ENCODE measurements at places on chromosomes 3 and 15.

GRCh38 chr3:113374078-113374477 lies 67.2 kb downstream of the CFAP44 start:
- DNase-seq: no peak

GRCh38 chr15:42375941-42376340 lies 16.6 kb downstream of the CAPN3 start:
- no peak for DNase-seq

- DNase-seq: no peak
Observed at GRCh38 chr15:92634671-92635201, 20.8 kb downstream of the FAM174B start.

DNA sequence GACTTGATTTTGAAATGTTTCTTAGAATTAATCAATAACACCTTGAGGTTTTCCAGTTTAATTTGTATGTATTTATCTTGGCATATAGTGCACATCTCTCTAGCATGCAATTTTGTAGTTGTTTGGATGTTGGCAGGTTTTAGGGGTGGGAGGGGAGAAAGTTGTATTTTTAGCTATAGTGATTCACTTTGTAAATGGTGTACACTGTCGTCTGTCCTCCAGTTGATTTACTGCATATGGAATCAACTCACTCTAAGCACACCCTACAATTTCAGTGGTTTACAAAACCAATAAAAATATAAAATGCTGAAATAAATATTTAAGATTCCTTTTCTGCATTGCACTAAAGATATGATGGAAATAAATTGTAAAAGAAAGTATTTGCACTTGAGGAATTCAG lies 199.1 kb downstream of the CDIN1 start:
- DNase-seq: no peak

DNA sequence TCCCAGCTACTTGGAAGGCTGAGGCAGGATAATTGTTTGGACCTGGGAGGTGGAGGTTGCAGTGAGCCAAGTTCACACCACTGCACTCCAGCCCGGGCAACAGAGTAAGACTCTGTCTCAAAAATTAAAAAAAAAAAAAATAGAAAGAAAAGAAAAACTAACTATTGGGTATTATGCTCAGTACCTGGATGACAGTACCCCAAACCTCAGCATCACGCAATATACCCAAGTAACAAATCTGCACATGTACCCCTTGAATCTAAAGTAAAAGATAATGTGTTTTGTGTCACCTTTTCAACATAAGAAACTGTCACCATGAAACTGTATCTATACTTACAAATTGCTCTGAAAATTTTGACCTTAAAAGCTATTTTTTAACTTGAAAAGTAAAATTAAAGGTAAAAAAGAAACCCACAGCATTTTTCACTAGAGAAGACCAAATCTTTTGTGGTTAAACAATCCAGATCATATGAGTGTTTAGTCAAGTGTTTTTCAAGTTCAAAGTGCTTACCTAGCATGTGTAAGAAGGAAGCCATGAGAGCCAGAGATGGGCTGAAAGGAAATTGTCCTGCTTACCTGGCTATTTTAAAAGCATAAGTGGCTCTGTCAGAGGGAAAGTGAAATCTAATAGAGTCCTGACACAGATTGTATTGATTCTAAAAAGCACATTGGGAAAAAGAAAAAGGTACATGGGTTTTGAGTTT lies 50.5 kb downstream of the MYO1E start:
- DNase-seq: no peak

DNA sequence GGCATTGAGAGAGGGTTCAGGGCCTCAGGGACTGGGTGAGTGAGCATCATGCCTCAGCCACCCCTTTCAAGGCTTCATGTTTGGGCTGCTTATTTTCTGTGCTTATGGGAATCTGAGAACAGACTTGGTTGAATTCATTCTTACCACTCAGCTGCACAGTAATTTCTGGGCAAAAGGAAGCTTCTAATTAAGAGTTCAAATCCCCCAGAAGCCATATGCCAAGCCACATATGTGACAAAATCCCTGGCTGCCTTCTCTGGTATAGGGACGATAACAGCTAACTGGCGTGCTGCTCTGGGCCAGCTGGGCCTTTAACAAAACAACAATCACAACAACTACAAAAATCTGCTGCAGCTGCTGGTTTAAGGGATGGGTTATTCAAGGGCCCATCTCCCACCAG lies 181.0 kb upstream of the ANKRD28 start:
- no peak for DNase-seq

GRCh38 chr3:94524102-94524919 lies 461.4 kb downstream of the NSUN3 start:
- no peak for DNase-seq

- DNase-seq: no peak
Observed at GRCh38 chr15:76776480-76776879, 128.7 kb downstream of the SCAPER start.

DNA sequence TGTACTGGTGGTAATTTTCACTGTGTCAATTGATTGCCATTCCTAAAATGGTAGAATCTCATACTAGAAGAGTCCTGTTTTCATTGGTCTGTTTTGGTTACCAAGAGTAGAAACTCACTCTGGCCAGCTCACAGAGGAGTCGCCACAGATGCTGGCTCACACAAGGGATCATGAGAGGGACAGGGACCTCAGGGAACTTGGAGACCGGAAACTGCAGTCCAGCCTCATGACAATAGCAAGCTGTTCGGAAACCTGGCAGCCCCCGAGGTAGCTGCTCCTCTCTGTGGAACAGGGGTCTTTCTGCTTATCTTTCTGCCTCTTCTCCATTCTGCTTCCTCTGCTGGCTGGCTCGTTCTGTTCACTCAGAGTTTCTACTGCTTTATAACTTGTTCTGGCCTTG lies 192.9 kb downstream of the PLCL2 start:
- no peak for DNase-seq

DNA sequence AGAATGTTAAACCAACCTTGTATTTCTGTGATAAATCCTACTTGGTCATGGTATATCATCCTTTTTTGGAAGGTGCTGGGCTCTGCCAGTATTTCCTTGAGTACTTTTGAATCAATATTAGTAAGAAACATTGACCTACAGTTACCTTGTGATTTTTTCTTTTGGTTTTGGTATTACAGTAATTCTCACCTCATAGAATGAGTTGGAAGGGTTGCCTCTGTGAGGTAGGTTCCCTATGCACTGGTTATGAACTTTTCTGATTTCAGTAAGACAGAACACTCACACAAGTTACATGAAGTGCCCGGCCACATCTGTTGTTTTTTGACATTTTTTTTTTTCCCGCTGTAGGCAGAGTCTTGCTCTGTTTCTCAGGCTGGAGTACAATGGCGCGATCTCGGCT lies 20.0 kb downstream of the PCCB start:
- DNase-seq: no peak

GRCh38 chr3:33426630-33427317 lies 13.4 kb downstream of the UBP1 start:
- no peak for DNase-seq

GRCh38 chr15:65110676-65111292 lies 4.2 kb downstream of the UBAP1L start:
- no peak for DNase-seq

DNA sequence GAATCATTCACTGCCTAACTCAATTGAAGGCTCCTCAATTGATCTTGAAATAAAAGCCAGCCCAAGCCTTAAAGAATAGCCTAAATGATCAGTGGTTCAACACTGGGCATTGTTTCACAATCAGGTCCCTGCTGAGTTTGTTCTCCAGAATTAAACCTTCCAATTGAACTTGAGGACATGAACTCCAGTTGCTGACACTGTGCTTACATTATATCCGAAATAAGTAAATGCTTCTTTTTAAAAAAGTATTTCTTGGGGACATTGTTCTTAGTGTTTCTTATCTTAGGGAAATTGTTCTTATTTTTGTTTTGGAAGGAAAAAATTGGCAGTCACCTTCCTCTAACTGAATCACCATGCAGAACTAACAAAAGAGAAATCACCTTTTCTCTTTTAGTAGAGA lies 450.2 kb downstream of the RBMS3 start:
- DNase-seq: no peak

- DNase-seq: no peak
Observed at GRCh38 chr3:16364323-16364722, 99.3 kb downstream of the OXNAD1 start.

GRCh38 chr15:64515825-64516224 lies 55.4 kb downstream of the ZNF609 start:
- DNase-seq: no peak

DNA sequence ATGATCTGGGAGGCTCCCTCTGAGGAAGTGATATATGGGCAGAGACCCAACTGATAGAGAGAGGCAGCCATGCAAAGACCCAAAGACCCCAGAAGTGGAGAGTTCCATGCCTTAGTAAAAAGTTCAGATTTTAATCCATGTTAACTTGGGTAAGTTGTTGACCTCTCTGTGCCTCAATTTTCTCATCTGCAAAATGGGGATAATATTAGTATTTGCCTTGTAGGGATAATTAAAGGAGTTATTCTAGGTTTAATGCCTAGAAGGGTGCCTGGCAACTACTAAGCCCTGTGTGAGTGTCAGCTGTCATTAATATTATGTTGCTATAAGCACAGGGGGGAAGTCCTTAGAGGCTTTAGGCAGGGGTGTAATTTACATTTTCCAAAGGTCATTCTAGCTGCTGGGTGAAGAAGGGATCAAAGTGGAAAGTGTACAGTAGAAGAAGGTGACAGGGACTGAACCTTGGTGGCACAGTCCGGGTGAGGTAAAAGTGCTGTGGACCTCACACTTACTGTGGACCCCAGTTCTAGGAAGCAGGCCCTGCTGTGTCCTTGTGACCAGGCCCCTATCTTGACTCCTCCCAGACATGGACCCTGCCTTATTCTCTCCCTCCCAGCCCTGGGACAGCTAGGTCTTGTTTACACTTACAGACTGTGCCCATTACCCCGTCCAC lies 3.0 kb upstream of the RAD18 start:
- no peak for DNase-seq

DNA sequence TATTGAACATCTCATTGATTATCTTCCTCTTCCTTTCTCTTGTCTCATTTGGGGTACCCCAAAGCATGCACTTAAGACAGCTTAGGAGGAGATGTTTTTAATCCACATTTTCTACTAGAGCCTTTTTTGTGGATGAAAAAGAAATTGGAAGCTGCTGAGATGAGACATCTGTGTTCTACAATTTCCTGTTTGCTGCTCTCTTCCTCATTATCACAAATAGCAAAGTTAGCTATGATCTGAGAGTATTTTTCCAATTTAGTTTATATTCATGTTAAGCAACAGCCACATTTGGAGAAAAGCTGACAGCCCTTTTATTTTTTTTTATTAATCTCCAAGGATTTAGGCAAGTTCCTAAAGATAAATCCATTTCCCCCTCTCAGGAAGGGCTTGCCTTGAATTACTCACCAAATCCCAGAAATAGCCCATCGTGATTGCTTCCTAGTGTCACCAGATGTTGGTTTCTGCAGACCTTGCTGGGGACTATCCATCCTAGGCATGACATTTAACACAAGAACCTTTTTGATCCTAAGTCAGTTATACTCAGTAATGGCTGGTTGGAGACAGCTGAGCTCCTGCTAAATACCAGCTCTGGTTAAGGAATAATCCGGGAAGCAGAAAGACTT lies 70.8 kb upstream of the FILIP1L start:
- no peak for DNase-seq

DNA sequence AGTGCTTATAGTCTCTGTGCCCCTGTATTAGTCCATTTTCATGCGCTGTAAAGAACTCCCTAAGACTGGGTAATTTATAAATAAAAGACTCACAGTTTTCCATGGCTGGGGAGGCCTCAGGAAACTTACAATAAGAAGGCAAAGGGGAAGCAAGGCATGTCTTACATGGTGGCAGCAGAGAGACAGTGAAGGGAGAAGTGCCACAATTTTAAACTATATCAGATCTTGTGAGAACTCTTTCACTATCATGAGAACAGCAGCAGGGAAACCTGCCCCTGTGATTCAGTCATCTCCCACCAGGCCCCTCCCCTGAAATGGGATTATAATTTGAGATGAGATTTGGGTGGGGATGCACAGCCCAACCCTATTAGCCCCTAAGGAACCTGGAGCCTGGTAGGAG lies 243.2 kb downstream of the EDEM1 start:
- no peak for DNase-seq

DNA sequence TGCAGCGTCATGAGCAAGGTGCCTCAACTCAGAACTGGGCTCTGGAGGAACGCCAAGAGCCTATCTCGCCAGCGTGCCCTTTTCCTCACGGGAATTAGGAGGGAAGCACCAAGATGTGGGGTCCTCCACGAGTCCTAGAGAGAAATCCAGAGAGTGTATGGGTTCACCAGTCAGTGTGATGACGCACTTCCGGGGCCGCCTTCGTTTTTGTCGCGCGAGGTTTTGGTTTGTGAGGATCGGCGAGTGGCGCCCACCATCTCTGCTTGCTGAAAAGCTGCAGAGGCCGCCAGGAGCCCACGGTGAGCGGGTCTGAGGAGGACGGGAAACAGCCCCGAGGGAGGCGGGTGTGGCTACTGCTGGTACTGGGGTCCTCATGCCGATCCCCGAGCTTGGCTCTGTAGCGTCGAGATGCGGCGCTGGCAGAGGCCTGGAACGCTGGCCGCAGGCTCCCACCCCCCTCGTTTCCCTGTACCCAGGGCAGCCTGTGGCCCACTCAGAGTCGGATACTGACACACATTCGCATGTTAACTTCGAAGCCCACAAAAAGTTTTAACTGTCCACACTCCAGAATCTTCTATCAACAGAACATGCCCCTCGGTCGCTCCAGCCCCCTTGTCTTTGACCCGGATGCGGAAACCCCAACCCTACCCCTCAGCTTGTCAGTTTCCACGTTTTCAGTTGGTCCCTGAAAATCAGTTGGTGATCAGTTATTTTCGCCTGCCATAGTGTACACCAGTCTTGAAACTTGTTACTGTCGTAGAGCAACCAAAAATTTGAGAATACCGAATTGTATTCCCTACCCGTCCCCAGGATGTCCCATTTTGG lies 30.4 kb downstream of the ZNF662 start:
- no peak for DNase-seq

GRCh38 chr15:72786676-72787345 lies 3.3 kb upstream of the ADPGK start:
- no peak for DNase-seq

DNA sequence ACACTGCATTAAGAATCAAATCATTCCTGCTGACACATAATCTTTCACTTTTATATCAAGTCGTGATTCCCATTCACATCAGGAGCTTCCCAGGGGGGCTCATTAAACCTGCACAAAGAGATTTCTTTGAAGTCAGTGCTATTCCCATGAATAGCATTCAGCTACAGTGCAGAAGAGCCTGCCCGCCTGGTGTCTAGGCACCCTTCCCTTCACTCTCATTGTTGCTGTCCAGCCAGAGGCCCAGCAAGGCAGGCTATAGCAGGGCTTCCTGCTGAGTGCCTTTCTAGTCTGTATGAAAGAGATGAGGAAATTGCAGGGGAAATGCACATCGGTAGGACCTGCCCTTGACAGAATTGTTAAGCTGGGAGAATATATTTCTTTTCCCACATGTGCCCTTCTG lies 4.5 kb upstream of the GJD2 start:
- DNase-seq: no peak

- no peak for DNase-seq
Observed at GRCh38 chr3:10961921-10962320, 30.6 kb upstream of the SLC6A1 start.

GRCh38 chr3:88385090-88385489 lies 235.3 kb downstream of the C3orf38 start:
- DNase-seq: no peak

Measured in NAMALWA (cell line).